ENCODE measurements at places on chromosomes 12 and 14.

DNA sequence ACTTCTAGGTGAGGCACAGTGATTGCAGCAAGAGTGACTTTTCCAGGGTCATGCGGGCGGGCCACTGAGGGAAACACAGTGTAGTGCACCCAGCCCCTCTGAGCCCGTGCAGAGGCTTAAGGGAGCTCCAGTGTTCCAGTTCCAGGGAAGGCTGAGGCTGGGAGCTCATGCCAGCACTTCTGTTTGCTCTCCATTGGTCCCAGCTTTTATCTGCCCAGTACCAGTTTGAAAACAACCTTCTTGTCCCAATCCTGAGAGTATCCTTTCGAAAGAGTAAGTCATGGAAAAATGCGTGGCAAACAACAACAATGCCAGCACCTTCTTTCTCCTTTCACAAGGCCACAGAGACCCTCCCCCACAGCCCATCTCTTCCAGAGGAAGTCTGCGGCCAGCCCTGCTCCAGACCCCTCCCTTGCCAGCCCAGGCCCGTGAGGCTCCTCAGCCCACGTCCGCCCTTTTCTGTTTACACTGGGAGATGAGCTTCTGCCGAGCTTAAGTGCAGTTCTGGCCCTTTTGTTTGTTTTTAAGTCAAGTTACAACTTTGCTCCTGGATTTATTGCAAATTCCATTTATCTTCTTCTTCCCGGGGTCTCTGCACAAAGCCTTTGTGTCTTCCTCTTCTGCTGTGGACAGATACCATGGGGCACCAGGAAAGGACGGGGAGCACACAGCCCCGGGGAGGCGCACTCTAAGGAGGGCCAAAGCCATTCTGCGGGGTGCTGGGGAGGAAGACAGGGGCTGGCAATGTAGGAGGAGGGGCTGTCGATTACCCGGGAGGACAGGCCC lies 185.6 kb downstream of the ZFP36L1 start:
- no peak for DNase-seq

- DNase-seq: no peak
Measured at GRCh38 chr12:125351788-125352187, 286.6 kb downstream of the AACS start.

DNA sequence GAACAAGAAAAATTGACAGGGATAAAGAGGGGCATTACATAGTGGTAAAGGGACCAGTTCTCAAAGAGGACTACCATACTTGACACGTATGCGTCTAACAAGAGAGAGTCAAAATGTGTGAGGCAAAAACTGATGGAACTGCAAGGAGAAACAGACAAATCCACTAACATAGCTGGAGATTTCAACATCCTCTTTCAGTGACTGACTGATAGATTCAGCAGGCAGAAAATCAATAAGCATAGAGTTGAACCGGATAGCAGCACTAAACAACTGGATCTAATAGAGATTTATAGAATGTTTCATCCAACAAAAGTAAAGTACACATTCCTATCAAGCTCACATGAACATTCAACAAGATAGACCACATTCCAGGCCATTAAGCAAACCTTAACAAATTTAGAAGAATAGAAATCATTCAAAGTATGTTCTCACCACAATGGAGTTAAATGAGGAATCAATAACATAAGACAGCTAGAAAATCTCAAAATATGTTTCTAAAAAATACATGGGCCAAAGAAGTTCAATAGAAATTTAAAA lies 16.1 kb upstream of the CRACR2A start:
- DNase-seq: no peak

DNA sequence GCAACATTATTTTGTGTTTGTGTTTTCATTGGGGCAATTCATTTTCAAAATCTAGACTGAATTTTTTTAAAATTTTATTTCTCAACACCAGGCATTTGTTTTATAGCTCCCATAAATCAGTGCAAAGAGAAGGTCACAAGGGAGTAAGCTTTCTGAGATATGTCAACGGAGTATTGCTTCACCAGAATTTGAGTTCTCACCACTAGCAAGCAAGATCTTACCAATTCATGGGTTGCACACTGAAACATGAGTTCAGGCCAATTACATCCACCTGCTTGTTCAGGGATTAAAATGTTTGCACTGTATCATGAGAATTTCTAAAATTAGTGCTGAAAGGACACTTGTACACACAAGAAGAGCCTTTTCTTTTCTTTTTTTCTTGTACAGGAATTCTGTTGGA lies 121.9 kb downstream of the CAND1 start:
- DNase-seq: no peak
